Lung (tissue), 17 donors: ENCODE measurements at places on chromosomes 1 and 21.

- no peak for DNase-seq
Observed at GRCh38 chr1:185512442-185512841, 195.4 kb upstream of the IVNS1ABP start.

DNA sequence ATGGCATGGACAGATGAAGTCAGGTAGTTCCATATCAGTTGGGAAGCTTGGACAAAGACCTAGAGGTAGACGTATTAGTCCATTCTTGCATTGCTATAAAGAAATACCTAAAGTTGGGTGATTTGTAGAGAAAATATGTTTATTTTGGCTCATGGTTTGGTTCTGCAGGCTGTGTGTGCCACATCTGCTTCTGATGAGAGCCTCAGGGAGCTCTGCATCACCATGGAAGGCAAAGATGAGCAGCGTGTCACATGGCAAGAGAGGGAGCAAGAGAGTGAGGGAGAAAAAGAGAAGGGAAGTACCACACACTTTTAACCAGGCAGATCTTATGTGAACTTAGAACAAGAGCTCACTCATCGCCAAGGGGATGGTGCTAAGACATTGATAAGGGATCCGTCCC is 9.0 kb downstream of the TSACC start:
- DNase-seq = no peak

DNA sequence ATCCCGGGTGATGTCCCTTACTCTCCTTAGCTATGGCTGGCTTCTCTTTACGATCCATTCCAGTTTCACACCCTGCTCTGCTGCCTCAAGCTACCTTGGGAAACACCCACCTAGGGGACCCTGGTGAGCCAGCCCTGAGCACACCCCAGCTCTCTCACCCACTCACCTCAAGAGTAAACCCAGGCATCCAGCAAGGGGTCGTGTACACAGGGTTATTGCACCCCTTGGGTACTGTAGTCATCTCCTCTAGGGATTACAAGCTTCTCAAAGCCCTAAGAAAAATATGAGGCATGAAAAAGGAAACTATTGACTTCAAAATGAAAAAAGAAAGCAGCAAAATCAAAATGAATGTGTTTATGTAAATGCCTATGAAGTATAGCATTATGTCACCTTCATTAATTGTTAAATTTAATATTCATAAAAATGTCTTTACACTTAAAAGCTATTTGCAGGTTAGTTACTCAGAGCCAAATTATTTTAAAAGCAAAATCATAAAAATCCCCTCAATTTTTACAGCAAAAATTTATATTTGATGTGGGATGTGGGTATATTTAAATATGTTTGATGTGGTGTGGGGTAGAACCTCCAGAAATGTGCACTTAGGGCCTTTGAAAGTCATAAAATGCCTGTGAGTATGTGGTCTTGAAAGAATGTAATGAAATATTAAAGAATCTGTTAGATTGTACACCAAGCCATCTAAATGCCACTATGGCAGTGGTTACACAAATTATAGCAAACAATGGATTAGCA is 190.3 kb downstream of the C1orf94 start:
- DNase-seq = no peak

GRCh38 chr1:85274969-85275453 is 1.4 kb downstream of the BCL10 start:
- no peak for DNase-seq

- DNase-seq = no peak
Observed at GRCh38 chr1:5599541-5599940, 392.7 kb downstream of the NPHP4 start.
